Progenitor cell of endocrine pancreas (in vitro differentiated cells): ENCODE measurements at places on chromosomes 11 and 22. TPM values are rescaled to one million over a fixed set of nuclear protein-coding genes. Genes with fewer than 3 reads are reported as not detected.

PAAF1 gene
- 29.3 and 30.8 TPM in 2 replicates for total RNA-seq

RIMBP3C gene
- 1.2 TPM in 1 of 2 replicates, not detected in the other for total RNA-seq

CCDC73 gene
- total RNA-seq, result not detected in 2 replicates

GLYAT gene
- total RNA-seq, result not detected in 2 replicates

DNA sequence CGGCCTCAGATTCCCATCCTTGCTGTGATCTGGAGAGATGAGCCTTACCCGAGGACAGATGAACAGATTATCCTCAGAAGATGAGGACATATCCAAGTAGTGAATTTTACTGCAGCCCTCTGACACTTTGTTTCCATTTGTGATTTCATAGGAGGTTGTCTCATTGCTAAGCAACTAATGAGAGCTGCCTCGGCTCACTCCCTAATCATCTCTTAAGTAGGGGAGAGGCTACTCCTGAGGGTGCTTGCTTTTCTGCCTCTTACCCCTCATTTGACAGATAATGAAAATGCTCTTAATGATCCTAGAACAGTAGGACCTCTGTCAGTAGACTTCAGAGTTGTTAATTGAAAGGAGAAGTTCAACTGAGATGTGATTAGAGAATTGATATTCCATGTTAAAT lies 150.9 kb downstream of the TBC1D22A start:
- DNase-seq, result no peak

OR8D4 gene
- total RNA-seq, result 0.24 and 0.58 TPM in 2 replicates

GRCh38 chr22:47237890-47238480 lies 475.5 kb downstream of the TBC1D22A start:
- DNase-seq, result no peak

GRCh38 chr11:65316227-65317024 lies 1.8 kb downstream of the CDC42EP2 start:
- no peak for DNase-seq

CYTH4 gene
- not detected in 2 replicates for total RNA-seq
